ENCODE measurements at places on chromosomes 4 and X.

DNA sequence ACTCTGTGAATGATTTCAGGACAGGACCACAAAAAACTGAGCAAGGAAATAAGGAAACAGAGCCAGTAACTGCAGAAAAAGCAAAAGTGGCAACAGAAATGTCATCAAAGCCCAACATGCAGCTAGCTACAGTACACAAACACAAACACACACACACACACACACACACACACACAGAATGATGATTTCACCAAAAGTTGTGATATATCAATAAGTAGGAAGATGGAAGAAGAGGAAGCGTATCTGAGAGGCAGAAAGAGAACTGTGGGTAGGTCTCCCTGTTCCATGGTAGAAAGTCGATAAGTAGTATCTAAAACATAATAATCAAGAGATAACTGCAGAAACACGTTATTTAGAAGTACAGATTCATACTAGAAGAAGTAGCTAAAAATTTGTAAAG is 148.3 kb downstream of the MGST2 start:
- DNase-seq, result no peak

GRCh38 chr4:14386196-14386595 is 616.1 kb upstream of the CPEB2 start:
- DNase-seq, result no peak

GRCh38 chrX:118596390-118596789 is 100.8 kb downstream of the DOCK11 start:
- DNase-seq, result no peak

- no peak for DNase-seq
Measured at GRCh38 chr4:144894573-144894972, 203.4 kb downstream of the ANAPC10 start.

GRCh38 chrX:97065973-97066372 is 182.3 kb downstream of the RPA4 start:
- DNase-seq, result no peak

DNA sequence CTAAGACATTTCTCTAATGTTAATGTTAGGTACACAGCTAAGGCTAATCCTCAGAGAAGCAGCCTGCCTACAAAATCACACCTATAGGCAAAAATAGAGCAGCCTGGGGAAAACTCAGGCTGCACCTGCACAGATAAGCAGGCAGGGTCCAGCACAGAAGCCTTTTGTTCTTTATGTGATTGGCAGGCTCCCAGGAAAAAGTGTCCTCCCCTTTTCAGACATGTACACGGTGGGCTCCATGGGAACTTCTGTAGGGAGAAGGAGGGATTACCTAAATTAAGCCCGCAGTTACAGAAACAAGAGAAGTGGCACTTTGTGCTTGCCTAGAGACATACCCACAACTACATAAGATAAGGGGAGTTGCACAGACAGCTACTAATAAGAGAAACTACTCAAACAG is 4.0 kb upstream of the HSPA4L start:
- DNase-seq, result no peak

GRCh38 chrX:83658731-83659130 is 150.6 kb downstream of the POU3F4 start:
- DNase-seq, result no peak

DNA sequence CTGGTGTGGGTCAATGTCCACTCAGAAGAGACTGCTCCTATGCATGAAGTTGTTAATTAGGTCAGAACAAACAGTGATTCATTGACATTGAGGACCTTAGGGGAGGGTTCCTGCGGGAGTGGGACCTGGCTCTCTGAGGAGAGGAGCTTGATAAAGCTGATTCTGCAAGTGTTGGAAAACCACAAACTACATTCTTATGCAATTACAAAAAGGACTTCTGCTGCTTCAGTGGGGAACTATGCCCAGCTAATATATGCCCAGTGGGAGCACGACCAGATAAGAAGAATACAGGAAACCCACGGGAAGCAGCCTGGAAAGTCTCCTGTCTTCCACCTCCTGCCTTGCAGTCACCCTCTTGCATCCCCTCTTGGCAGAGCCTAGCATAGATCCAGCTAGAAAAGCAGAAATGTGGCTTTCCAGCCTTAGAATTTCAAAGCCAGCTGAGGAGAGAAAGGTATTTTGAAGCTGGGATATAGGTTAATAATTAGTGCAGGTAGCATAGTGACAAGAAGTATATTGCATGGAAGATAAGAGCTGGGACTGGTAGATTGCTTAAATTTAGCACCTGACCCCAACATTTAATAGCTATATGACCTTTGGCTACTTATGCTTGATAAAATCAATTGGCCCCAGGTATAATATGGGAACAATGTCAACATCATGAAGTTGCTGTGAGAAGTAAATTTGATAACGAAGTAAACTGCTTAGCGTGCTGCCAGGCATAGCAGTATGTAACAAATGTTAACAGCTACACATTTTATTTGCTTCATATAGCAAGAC is 34.9 kb upstream of the UGT8 start:
- DNase-seq, result no peak

DNA sequence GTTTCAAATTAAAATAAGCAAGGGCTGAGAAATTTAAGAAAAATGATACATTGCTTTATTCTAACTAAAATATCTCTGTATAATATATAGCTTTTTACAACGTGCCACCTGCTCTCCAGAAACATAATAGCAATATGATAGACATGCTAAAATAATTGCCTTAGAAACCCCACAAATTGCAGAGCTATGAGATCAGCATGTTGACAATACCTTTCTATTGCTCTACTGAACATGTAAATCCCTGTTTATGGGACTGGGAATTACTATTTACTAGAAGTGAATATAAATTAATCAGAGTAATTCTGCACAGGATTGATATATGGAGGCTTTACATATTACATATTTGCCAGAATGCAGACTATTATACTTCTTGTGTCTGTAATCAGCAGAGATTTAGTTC is 1831.1 kb upstream of the IGFBP7 start:
- no peak for DNase-seq

GRCh38 chr4:84238247-84239090 is 260.6 kb downstream of the NKX6-1 start:
- DNase-seq, result no peak

GRCh38 chrX:32530802-32531403 is 680.4 kb downstream of the DMD start:
- peak; percentile 11 for DNase-seq

GRCh38 chrX:19046343-19047215 is 62.7 kb upstream of the PHKA2 start:
- DNase-seq, result no peak

DNA sequence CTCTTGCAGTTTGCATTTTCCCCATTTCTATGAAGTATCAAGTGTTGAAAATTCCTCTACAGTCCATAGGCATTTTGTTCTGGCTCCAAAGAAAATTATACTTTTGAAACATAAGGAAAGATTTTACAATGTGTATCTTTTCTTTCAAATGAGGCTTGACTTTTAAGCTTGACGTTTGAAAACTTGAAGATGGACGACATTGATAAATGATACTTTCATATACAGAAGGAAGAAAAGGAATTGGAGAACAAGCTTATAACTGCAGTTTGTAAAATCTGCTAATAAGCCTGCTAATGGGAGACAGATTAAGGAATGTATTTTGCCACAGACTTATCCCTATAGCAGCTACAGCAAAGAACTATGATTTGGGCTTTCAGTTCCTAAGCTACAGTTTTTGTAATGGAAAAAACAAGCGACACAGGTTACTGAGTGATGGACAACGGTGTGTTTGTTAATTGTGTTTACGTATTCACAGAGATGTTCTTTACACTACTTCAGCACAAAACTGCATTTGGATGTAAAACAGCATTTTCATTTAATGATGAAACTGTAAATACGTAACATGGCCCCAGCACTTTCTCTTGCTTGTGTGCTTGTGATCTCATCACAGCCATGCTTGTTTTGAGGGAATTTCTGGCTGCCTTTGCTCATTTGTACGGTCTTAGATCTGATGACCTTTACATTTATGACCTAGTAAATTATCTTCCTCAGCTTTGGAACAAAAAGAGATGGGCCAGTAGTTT is 83.2 kb upstream of the FAT1 start:
- no peak for DNase-seq

DNA sequence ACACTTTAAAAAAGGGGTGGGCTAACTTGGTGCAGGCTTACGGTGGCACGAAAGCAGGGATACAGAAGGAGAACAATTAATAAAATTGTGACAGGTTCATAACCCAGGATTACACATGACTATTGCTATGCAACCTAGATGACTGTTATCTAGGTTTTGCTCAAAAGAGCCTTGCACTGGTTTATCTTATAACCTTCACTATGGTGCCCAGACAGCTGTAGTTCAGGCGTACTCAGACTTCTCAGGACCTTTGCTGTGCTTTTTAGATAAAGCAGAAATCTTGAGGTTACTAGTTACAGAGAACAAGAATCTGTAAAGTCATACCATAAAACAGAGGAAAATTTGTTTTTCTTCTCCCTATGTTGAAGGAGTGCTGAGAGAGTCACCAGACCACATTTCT is 44.4 kb downstream of the UGT2A3 start:
- DNase-seq, result no peak

DNA sequence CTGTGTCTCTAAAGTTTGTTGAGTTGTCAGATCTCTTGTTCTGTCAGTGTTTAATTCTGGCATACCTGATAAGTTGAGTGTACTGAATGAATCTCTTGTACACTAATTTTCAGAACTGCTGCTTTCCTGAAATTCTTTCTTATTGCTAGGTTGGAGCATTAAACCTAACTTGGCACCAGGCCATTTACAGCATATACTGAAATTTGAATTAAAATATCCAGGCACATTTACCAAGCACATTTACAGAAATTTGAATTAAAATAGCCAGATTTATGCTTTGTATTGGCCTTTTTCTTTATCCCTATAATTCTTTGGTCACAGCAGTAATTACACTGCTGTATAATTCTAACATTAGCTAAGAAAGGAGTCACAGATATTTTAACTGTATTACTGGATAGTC is 8.9 kb downstream of the TMEM33 start:
- no peak for DNase-seq

GRCh38 chr4:87270144-87270543 is 49.7 kb upstream of the KLHL8 start:
- no peak for DNase-seq

- peak; percentile 7 for DNase-seq
Measured at GRCh38 chrX:30822068-30822681, 66.9 kb downstream of the TAB3 start.

DNA sequence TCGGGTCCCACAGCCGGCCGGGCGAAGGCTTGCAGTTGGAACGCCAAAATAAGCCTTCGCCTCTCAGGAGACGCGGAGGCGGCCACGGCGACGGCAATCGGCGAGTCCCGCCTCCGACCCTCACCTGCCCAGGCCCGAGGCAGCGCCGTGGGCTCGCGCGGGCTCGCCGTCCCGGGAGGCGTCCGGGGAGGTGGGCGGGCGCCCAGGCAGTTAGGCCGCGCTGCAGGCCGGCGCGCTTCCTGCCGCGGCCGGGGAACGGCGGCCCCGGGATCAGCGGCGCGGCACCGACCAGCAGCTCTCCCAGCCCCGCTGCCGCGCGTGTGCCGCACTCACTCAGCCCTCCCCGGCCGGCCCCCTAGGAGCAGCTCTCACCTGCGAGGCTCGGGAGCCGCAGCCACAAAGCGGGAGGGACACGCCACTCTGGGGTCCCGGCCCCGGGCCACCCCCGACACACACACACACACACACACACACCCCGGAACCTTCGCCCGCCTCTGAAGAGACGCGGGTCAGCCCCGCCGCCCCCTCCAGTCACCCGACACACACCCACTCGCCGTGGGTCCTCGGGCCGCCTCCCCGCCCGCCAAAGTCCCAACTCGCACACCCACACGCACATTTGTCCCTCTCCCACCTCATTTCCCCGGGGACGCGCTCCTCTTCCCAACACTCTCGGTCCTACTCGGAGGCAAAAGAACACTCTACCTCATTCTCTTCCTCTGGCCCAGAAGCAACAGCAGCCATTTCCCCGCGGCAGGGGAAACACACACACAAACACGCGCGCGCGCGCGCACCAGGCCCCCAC is at the start of gene CNOT6L:
Gene CNOT6L (minus strand): TSS at position 767 of the 802 bp plus-strand sequence. CDS start 60 bp downstream, at position 707.
- no peak for DNase-seq

GRCh38 chr4:159765382-159765781 is 662.5 kb downstream of the RAPGEF2 start:
- no peak for DNase-seq

GRCh38 chr4:99593781-99594641 is 19.4 kb downstream of the MTTP start:
- no peak for DNase-seq

DNA sequence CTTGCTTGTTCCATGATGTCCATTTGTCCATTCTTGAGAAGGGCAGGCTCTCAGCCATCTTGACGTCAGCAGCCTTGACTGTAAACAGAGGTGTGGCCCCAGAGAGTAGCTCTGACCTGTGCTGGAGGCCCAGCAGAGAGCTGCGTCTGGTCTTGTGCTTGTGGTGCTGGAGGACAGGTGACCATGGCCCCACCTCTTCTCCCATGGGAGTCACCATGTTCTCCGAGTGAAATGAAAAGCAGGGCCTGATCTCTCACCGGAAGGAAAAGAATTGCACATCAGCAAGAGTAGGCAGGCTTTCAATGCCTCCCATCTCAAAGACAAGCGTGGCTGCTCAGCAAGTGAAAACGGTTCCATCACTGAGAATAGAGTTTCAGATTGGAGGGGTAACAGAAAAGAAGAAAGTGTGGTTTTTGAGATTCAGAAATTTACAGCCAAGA is 11.5 kb downstream of the PARM1 start:
- DNase-seq, result no peak

GRCh38 chr4:102599455-102599854 is 98.3 kb downstream of the NFKB1 start:
- DNase-seq, result no peak

GRCh38 chr4:137360761-137361160 is 171.5 kb downstream of the PCDH18 start:
- DNase-seq, result no peak

GRCh38 chr4:94603170-94603747 is 151.5 kb downstream of the PDLIM5 start:
- no peak for DNase-seq

DNA sequence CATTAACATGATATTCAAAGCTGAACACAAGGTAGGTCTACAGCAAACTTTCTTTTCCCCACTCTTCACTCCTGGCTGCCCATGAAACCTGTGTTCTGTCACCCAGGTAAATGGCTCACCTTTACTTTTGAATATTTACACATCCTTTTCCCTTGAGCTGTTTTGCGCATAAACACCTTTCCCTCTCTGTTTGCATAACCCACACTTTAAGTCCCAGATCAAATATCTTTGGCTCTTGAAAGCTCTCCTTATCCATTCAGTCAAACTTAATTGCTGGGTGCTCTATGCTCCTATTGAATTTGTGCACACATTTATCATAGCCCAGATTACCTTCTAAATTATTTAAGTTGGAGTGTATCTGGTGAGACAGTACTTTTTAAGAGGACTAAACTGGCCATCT is 51.7 kb upstream of the ATP8A1 start:
- no peak for DNase-seq
